NCI-H1694 (cell line): ENCODE measurements at places on chromosomes 11 and 22.

DNA sequence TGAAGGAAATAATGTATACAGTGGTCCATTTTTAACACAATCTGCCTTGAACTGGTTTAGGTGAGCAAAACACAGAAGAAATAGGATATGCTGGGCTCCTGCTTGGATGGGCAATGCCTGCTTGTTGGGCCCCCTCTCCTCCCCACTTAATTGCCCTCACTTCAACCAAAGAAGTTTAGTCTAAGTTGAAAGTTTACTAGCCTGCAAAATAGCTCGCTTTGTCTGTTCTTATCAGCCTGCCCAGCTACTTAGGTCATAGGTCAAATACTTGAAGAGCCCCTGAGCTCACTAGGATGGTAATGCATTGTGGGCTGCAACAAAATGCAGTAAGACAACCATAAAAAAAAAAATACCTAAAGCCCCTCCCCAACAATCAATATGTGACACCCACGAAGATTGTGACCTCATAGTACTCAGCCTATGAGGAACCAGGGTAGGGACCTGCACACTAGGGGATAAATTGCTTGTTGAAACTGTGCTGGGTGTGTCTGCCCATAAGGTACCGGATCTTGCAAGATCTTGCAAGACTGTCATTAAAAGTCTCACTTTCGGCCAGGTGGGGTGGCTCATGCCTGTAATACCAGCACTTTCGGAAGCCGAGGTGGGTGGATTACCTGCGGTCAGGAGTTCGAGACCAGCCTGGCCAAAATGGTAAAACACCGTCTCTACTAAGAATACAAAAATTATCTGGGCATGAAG lies 10.9 kb downstream of the DRICH1 start:
- DNase-seq: no peak

DNA sequence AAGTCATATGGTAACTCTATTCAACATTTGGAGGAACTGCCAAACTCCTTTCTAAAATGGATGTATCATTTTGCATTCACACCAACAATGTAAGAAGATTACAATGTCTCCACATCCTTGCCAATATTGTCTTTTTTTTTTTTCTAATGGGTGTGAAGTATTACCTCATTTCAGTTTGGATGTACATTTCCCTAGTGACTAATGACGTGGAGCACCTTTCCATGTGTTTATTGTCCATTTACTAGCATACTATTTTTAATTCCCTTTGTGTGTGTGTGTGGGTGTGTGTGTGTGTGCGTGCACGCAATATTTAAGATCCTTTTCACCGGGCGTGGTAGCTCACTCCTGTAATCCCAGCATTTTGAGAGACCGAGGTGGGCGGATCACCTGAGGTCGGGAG lies 62.7 kb downstream of the APOL3 start:
- DNase-seq: no peak

DNA sequence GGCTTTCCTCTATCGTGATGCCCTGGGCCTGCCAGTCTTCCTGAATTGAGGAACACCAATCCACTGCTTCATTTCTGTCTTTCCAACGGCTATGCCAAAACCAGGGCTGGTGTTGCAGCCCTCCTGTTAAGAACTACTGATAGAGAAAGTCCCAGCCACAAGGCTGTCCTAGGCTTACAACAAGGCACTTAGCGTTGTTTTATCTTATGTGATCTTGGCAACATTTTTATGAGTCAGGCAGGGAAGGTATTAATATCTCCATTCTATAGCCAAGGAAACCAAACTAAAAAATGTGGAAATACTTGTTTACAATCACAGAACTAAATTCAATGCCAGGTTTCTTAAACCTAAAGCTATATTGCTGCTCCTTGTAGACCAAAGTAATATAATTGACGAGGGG lies 89.9 kb upstream of the AMOTL1 start:
- no peak for DNase-seq

DNA sequence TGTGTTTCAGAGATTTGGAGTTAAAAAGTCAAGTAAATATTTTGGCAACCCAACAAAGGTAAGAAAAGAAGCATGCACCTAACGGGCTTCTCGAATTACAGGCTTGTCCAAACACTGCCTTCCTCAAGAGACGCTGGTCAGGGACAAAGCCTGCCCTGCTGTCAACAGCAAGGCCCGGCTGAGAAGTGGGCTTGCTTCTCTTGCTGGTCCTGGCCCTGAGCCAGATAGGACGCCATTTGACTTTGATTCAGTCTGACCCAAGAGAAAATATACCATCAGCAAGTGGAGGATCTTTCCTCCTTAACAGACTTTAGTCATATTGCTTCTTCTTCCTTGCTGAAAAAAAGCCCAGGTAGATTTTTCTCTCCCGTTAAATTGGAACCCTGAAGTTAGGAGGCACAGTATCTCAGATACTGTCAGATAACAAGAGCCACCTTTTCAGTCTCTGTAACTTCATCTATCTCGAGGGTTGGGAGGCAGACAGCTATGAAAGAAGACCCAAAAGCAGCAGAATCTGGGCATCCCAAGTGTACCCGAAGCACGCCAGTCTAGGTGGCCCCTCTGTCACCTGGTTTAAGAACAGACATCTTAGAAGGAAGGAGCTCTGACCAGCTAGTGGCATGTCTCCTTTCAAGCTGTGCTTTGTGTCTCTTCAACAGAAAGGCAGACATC lies 57.5 kb downstream of the C22orf31 start:
- DNase-seq: no peak

DNA sequence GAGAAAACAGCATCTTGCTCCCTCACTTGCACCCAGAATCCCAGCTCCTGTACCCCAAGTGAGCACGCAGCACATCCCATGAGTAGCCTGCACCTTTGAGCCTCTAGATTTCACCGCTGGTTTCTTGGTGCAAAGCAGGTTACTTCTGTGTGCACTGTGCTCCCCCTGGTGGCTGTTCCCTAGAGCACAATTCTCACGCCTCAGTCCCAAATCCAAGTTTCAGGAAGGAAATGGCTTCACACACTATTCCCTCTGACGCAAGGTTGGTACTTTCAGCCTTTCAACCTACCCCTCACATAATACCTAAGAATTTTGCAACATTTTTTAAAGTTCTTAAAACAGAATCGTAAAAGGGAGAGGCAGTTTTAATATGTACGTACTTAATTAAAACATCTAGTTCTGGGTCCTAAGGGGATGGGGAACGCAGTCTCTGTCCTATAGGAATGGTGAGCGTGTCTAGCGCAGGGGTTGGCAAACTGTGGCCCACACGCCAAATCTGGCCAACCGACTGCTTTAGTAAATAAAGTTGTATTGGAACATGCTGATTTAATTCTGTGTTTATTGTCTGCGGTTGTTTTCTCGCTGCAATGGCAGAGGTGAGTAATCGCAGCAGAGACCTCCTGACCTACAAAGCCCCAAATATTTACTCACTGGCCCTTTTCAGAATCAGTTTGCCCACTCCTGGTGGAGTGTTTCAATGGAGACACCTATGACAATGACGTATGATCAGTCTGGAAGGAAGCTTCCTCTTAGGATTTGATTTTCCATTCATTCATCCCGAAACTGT lies 27.5 kb downstream of the DHCR7 start:
- DNase-seq: peak; percentile 34

GRCh38 chr11:66042996-66043906 lies 5.7 kb downstream of the GAL3ST3 start:
- no peak for DNase-seq

DNA sequence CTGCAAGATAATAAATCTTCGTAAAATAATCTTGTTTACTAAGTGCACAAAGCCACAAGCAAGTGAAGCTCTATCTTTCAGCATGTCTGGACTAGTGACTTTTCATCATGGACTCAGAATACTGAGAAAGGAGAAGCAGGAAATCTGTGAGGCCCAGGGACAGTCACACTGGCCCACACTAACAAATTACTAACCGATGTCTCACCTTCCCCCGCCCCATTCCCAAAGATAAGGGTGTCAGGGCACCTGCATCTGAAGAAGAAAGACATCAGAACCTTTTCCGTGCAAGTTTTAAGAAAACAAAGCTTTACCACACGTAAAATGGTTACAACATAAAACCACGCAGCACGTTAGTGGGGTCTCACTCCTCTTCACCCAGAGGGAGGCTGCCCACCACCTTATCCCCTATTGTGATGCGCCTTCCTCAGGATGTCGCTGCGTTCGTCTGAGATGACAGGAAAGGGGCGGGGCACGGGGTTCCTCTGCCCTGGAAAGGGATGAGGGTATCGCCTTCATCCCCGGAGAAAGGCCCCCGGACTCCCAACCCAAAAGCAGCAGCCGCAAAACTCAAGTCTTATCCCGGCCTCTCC lies 616 bp downstream of the BTBD10 start:
- peak; percentile 29 for DNase-seq

DNA sequence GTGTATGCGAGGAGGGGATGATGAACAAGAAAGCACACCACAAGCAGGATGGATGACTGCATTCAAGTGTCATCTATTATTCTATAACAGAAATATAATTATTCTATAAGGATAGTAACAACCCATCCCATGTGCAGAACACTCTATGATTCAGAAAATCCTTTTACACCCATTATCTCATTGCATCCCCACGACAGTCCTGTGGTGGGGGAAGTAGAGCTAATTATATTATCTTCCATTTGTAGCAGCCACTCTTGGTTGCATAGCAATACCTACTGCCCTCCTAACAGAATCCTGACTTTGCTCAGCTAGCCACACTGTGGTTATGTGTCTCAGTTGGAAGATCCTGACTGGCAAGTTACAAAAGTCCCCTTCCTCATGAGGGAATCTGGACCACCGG lies 406.5 kb upstream of the NARS2 start:
- no peak for DNase-seq

DNA sequence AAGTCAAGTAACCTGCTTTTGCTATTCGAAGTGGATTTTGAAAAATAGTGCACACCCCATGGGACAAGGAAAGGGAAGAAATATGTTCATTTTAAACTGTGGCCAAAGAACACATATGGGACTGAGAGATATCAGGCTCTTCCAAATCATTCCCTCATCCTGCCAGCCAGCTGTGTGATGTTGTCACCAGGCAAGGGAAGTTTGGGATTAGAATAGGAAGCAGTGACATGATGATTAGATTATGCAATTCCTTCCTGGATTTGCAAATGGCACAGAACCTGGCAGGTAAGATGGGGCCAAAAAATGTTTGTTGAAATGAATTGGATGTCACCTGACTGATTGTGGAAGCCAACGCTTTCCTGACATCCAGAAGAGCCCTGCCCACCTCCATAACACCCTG lies 4.9 kb upstream of the SCN3B start:
- no peak for DNase-seq

GRCh38 chr22:48581796-48582469 lies 1245.7 kb downstream of the BRD1 start:
- DNase-seq: no peak

DNA sequence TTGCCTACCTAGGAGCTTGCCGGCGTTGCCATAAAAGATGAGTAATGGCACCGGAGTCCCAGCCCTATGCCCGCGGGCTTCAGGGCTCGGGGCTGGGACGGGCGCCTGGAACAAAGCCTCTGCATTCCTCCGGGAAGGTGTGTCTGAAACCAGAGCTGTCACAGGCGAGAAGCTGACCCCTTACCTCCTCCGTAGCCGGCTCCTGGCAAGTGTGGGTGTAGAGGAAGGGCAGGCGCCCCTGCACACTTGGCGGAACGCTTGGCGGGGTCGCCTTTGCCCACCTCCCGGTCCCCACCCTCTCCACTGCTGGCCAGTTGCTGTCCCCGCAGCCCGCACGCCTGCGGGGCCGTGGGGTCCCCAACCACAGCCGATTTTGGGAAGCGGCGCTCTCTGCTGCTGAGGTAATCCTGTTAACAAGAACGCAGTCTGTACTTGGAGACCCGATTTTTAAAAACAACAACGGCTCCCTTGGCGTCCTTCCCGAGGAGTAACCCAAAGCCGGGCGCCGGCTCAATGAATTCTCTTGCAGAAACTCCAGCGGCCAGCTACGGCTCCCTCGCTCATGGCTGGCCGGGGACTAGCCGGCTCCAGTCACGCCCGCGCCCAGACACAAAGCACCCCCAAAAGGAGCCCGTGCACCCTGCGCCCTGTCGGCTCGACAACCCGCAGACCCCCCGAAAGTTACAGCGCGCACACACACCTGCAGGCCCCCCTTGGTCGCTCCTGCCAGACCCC lies 89.2 kb downstream of the PLEKHA7 start:
- no peak for DNase-seq

GRCh38 chr22:46486996-46487717 lies 50.3 kb downstream of the CELSR1 start:
- DNase-seq: no peak

DNA sequence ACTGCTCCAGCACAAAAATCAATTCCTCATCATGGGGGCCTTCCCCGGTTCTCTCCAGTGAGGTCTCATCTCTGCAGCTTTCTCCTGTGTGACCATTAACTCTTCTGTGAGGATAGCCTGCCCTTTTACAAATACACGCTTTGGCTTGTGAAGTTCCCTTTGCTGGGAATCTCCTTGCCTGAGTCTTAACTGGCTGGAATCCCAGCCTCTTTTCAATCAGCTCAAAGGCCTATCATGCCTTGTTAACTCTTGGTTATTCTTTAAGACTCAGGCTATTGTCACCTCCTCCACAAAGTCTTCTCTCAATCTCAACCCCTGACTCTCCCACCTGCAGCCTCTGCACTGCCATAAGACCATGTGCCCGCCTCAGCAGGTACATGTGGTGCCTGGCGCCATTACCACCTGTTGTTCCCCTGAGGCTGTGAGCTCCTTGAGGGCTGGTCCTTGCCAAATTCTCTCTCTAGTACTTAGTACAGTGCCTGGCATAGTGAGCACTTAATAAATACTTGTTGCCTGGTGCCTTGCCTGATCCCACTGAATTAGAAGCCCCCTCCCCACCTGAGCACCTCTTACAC lies 128.2 kb downstream of the ST3GAL4 start:
- DNase-seq: no peak

DNA sequence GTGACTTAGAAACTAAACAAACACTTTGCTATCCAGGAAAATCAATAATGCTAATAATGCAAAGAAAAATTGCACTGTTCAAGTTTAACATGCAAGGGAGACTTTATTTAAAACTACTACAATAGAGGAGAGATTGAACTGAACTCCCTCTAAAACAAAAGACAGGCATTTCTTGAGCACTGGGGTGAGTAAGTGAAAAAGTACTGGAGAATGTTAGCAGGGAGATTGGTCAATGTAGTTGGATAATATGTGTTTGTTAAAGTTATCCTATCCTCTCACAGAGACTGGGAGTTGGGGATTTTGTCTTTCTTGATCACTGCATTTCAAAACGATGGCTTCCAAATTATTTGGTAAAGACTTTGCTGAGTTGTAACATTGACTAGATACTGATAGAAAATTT lies 77.6 kb downstream of the LUZP2 start:
- no peak for DNase-seq

DNA sequence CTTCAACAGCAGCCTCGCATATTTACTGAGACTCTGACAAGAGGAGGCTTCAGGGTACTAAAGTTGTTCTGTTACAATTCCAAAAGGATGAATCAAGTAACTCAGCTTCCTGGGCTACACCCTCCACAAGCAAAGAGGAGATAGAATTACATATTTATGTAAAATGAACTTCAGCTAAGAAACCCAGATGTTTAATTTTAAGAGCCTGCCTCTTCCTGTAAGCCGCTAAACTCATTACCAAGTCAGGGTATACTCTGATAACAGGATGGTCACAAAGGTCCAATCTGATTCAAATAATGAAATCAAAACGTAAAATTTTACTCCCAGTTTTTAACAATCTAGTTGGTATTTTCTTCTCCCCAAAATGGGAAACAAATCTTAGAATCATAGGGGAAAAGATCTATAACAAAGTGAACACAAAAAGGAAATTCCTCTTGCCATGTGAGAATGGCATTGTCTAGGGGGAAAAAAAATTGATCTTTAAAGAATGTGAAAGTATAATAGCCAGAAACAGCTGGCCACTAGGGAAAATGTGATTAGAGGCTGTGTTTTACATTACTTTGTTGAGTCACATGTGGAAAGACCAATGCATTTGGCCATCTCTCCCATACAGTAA lies 30.9 kb downstream of the CHEK2 start:
- DNase-seq: no peak
